Fibroblast of mammary gland (primary cell): ENCODE measurements at places on chromosomes 2 and 18.

DNA sequence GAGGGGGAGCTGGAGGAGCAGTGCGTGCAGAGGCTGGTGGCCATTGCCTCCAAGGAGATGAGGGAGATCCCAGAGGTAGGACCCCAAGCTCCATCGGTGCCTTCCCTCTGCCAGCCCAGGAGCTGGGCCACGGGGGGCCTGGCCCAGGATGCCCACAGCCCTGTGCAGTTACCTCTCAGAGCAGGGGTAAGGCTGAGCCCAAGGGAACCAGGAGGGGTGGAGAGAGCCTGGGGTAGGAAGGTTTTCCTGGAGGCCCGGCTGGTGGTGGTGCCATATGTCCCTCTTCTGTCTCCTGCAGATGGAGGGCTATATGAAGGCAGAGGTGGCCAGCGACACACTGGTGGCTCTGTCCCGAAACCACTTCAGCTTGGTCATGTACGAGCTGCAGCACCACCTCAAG lies 11.4 kb downstream of the MROH2A start:
- DNase-seq = no peak

- DNase-seq = no peak
Measured at GRCh38 chr2:644871-645270, 32.3 kb downstream of the TMEM18 start.

GRCh38 chr2:55891671-55892094 lies 31.9 kb downstream of the EFEMP1 start:
- DNase-seq = peak; percentile 31

DNA sequence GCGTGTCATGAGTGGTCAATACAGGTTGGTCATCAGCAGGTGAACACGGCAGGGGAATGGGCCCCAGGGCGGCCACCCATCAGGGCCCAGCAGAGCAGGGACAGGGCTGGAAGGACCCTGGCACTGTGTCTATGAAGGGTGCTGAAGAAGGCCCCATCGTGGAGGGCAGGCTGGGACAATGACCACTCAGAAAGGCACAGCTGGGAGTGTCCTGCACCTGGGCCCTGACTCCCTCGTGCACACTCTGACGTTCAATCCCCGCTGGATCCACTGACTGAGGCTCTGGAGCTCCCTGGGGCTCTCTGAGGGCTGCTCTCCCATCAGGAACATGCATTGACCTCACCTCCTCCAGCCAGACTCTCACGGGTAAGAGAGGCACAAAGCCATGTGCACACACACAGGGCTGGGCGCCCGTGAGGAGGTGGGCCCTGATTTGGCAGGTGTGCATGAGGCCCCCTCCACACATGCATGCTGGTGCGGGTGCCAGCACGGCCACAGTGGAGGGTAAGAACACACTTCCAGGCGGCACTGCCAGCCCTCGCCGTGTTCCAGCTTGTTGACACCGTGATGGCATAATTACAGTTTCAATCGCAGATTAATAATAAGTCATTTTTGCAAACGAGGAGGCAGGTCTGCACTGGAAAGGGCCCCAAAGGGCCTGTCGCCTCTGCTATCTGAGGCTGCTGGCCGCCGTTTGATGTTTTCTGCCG lies 58.5 kb downstream of the SMAD7 start:
- DNase-seq = no peak

- DNase-seq = no peak
Measured at GRCh38 chr18:48884306-48884705, 66.5 kb downstream of the SMAD7 start.

DNA sequence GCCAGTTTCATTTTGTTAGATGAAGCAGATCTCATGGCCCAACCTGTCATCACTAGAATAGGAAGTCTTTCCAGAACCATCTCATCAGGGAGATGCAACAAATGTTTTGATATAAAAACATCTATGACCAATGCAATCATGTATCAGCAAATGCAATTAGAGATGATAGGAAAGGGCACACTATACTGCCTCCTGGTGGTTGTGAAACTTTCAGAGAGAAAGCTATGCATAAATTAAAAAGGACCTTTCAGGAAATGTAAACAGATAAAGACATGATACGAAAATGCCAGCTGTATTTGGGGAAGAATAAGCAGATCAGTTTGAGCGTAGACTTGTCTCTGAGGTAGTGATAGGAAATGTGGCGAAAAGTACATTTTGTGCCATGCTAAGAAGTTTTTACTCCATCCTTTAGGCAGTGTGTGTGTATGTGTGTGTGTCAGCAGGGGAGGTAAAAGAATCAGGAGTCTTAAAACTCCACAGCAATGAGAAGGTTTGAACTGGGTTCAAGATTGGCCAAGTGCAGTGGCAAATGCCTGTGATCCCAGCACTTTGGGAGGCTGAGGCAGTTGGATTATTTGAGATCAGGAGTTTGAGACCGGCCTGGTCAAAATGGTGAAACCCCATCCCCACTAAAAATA lies 479.3 kb downstream of the CPS1 start:
- peak; percentile 40 for DNase-seq

DNA sequence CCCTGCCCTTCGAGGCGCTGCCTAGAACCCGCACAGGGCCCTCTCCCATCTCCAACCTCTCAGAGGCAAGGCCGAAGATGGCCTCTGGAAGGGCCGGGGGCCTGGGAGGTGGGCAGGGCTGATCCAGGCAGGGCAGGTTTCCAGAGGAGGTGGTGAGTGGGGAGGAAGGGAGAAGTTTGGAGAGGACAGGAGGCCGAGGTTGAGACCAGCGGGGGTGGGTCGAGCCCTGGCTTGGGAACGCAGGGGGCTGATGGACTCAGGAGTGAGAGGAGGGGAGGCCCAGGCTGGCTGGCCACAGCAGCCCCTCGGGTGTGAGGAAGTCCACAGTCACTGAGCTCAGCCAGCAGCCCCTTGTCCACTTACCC lies 10.5 kb downstream of the CAPN10 start:
- no peak for DNase-seq

DNA sequence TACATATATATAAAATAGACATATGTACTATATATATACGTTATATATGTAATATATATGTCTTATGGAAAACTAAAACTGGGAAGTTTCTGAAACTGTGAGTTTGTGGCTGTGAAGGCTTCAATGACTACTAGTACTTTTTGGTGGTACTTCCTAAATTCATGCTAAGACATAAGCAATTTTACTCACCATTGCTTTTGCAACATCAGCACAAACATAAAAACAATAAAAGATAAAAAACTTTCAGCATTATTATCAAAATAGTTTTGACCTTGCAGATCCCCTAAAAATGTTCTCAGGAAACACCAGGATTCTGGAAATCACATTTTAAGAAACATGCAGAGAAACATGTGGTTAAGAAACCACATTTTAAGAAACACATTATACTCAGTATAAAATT lies 269.9 kb downstream of the PID1 start:
- no peak for DNase-seq

- no peak for DNase-seq
Measured at GRCh38 chr2:233165543-233165894, 86.0 kb upstream of the ATG16L1 start.

- DNase-seq = no peak
Measured at GRCh38 chr2:96082211-96083063, 33.9 kb downstream of the ADRA2B start.

- no peak for DNase-seq
Measured at GRCh38 chr18:79433431-79433830, 37.7 kb downstream of the NFATC1 start.

DNA sequence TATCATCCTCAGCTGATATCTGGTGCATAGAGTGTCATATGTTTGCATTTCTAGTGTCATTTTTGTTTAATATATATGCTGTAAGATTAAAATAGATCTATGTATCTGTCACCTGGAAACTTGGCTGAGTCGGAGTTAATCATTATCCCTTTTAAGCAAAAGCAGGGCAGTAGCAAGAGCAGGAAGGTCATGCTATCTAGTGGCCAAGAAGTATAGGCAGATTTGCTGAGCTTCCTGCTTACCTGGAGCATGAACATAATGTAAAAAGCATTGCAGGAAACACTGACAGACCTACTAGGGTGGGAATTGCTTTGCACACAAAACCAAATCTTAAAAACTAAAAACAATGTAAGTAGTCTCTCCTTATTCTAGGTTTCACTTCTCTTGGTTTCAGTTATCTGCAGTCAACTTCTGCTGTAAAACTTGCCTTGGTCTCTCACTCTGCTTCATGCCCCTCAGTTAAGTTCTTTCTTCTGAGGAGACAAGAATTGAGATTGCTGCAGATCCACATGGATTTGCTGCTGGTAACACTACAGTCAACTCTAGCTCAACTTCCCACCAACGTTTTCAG lies 295.3 kb downstream of the CDH7 start:
- no peak for DNase-seq

GRCh38 chr2:134518101-134518500 lies 200.7 kb downstream of the TMEM163 start:
- DNase-seq = no peak

DNA sequence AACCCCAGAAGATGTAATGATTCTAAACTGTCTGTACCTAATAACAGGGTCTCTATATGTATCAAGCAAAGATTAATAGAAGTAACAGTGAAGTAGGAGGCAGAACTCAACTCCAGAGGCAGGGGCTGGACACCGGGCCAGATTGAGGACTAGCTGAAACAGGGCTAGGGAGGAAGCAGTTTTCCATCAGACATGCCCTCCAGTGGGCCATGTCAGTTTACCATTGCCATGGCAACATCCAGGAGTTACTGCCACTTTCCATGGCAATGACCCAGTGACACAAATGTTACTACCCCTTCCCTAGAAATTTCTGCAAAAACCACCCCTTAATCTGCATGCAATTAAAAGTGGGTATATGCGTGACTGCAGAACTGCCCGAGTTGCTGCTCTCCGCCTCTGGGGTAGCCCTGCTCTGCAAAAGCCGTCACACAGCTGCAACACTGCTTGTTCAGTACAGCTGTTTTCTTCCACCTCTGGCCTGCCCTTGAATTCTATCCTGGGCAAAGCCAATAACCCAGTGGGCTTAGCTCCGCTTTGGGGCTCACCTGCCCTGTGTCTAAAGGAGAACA lies 58.7 kb downstream of the TMEM18 start:
- no peak for DNase-seq

DNA sequence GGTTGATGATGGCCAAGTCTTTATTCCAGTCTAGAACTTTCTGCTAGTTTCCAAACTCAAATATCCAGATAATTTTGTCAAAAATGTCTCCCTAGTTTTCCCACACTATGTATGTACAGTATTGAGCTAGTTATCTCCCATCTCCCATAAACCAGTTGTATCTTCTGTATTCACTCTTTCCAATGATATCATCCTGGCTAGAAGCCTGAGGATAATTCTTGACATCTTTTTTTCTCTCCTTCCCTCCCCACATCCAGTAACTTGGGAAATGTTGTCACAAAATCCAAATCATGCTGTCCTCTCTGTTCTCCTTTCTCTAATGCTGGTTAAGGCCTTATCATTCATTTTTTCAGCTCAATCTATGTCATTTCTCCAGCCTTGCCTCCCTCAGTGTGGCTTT lies 553.8 kb upstream of the FANCL start:
- DNase-seq = no peak

GRCh38 chr2:34104601-34105000 lies 505.5 kb upstream of the FAM98A start:
- DNase-seq = peak; percentile 30

GRCh38 chr2:24907116-24907515 lies 12.9 kb downstream of the ADCY3 start:
- peak; percentile 45 for DNase-seq

- DNase-seq = no peak
Measured at GRCh38 chr2:217978536-217979150, 24.2 kb downstream of the TNS1 start.

DNA sequence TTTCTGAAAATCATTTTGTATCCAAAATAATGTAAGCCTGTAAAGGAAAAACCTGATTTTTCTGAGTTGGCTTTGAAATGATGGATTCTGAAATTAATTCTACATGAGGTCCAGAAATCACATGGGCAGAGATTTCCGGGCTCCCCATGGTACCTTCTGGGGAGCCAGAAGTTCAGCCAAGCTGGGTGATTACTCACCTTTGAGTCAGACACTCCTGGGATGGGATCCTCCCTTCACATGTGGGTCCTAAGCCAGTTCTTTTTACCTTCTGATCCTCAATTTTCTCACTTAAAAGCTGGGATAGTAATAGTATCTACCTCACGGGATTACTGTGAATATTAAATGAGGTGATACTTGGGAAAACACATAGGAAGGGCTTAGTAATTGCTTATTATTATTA lies 179.8 kb upstream of the EPAS1 start:
- DNase-seq = peak; percentile 93

DNA sequence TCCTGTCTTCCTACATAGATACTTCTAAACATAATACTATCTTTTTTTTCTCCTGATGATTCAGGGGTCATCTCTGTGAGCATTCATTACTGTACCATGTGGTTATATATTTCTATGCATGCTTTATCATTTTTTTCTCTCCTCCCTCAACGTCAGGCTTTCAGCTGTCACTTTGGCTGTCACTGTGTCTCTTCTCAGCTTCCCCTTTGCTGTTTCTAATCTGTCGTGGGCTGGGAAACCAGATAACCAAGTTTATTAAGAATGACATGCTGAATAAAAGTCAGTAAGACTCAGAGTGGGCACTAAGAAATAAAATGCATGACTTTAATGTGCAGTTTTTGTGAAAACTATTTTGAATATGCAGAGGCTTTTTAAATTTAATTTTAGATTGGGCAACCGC lies 344.6 kb downstream of the NRXN1 start:
- DNase-seq = no peak

DNA sequence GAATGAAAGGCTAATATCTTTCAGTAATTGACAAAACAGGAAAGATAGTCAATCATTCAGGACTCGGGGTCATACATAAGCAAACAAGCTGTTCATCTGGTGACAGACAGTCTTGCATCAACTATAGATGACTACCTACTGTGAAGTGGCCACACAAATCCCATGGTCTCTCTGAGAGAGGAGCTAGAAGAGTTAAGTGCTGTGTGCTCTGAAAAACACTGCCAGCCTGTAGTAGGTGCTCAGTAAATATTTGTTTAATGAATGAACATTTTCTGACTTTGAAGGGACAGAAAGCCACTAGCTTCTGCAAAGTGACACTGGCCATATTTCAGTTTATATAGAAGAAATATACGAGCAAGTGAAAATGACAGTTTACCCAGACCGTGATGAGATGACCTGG lies 184.0 kb upstream of the CHAC2 start:
- DNase-seq = no peak

GRCh38 chr2:189131991-189132390 lies 47.6 kb downstream of the COL5A2 start:
- peak; percentile 45 for DNase-seq

DNA sequence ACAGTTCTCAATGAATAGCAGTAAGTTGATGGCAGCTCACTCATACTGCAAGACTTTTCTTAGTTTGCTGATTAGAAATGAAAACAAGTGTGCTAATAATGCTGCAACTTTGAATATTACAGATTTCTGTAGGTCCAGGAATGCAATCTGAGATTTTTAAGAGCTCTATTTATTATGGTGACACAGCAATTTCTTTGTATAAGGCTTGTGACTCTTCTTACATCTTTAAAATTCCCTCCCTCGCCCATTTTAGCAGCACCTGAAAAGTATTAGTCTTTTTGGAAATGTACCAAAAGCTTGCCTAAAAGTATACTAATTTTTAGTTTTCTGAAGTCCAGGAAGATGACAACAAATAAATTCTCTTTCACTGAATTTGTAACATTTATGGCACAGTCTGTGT lies 4.4 kb upstream of the HTR2B start:
- DNase-seq = no peak
